ENCODE measurements at places on chromosomes 2 and 18. TPM values are rescaled to one million over a fixed set of nuclear protein-coding genes. Genes with fewer than 3 reads are reported as not detected.

The FBLN7 gene
- total RNA-seq = 11.8 TPM

The STARD6 gene
- not detected for total RNA-seq

DNA sequence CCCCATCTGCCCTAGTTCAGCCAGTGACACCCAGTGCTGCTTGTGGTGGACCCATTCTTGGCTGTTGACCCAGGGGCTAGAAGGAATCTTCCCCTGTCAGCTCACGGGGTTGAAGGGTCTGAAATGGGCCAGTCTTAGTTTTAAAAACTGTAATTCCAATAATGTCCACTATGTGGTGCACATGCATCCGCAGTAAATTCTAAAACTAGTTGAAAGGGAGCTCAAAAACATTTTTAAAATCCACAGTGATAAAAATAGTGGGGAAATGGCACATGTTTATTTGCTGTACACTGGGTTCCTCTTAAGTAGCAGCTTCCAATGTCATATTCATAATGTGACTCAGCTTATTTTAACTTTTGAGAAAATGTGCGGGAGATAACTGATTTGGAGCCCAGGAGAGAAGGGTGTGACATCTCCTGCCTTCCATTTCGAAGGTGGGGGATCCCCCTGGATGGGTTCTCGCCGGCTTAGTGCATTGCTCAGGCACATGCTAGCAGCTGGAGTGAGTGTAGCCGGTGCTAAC is 32.8 kb downstream of the GRHL1 start:
- DNase-seq = no peak

DNA sequence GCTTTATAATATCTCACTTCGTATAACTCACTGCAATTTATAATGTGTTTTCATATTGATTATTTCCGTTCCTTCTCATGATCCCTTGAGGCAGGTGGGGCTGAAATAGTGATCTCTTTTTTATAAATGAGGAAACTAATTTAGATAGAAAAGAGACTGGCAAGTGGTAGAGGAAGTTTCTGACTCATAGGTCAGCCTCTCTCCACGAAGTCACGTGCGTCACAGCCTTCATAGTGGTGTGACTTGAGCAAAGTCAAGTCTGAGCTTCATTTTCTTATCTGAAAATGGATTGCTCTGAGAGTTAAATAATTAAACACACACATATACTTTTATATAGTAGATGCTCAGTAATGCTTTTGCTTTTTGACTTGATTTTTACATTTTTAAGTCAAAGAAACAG is 19.9 kb downstream of the ABCG5 start:
- DNase-seq = no peak

- no peak for DNase-seq
These were observed 72.4 kb downstream of the CERS6 start for GRCh38 chr2:168528469-168528868.

GRCh38 chr18:8366656-8367055 is 242.6 kb upstream of the RAB12 start:
- DNase-seq = no peak

DNA sequence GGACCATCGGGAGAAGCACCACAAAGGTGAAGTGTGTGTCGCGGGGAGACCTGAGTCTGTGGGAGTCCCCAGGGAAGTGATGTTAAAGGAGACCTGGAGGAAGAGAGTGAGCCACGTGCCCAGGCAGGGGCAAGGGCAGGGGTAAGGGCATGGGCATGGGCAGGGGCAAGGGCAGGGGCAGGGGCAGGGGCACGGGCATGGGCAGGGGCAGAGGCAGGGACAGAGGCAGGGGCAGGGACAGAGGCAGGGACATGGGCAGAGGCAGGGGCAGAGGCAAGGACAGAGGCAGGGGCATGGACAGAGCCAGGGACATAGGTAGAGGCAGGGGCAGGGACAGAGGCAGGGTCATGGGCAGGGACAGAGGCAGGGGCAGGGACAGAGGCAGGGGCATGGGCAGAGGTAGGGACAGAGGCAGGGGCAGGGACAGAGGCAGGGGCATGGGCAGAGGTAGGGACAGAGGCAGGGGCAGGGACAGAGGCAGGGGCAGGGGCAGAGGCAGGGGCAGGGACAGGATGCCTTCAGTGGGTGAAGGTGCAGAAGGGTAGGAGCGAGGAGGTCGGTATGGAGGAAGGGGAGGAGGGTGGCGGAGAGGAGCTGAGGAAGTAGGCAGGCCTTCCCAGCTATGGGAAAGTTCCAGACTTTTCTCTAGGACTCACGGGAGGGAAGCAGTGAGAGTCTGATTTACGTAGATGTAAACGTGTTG is 33.3 kb downstream of the NTSR2 start:
- no peak for DNase-seq

- no peak for DNase-seq
These were observed 36.3 kb downstream of the SPAG16 start for GRCh38 chr2:213320604-213321003.

GRCh38 chr2:4962419-4962818 is 729.8 kb upstream of the SOX11 start:
- no peak for DNase-seq

DNA sequence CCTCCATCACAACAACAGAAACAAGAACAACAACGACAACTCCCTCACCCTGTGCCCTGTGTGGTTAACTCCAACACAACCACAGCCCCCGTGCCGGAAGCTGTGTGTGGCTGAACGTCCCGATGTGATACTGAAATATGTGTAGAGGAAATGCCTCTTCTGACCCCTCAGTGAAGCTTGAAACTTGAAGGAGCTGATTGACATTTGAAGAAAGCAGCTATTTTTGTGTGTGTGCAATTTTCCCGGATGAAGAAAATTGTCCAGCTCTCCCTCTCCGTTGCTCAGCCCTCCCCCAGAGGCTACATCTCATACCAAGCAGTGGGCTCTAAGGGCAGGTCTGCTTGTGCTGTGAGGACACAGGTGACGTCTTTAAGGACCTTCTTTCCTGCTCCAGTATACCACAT is 173.8 kb downstream of the ICOS start:
- DNase-seq = no peak

- no peak for DNase-seq
These were observed 27.0 kb downstream of the RBKS start for GRCh38 chr2:27863146-27863545.

Data from uterus (tissue), 4 donors.